ENCODE measurements at places on chromosomes 5 and 9.

DNA sequence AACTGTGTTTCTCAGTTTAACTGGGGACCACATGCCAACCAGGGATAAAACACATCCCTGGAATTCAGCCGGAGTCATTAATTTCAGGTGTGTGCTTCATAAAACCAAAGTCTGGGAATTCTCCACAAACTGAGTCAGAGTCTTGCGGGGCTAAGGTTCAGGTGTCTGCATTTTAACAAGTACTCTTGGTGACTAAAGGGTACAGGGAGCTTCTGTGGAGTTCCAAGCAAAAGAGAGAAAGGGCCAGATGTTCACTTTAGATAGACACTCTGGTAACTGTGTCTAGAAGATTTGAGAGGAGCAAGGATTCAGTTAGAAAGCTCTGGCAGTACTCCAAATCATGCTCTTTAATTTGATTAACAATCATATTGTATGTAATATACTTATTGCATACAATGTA lies 4.0 kb downstream of the NADK2 start:
- no peak for DNase-seq

GRCh38 chr9:70789086-70789485 lies 332.3 kb downstream of the TRPM3 start:
- no peak for DNase-seq

- DNase-seq = no peak
Measured at GRCh38 chr5:35656721-35657120, 39.1 kb downstream of the SPEF2 start.

GRCh38 chr9:74645007-74645639 lies 148.0 kb downstream of the RORB start:
- no peak for DNase-seq

DNA sequence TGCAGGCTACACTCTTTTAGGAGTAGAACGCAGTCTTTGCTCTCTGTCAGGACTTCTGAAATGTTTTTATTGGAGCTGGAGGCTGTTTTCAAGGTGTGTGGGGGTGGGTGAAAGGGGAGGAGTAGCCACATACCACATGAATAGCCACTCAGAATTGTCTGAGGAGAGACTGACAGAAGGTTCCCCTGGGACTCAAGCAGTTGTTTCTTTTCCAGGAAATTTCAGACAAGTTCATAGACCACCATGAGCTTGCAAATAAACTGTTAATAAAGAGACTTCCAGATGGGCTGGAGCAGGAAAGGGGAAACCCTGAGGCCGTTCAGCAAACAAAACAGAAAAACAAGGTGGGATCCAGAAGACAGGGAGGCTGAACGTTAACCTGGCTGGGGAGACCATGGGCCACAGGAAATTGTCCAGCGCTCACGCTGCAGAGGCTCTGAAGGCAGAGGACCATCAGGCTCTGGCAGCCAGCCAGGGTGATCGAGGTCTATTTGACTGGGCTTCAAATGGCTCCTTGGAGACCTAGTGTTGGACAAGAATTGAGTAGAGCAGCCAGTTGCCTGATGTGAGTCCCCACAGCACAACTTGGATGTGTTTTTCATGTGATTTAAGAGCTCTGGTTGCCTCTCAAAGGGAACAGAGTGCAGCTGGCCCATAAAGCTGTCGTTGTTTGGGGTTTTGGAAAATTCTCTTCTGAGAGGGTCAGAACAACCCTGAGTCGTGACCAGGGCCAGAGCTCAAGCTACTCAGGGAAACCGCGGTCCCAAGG lies 159.2 kb upstream of the RAI14 start:
- DNase-seq = no peak

GRCh38 chr5:179605026-179605833 lies 18.2 kb downstream of the HNRNPH1 start:
- DNase-seq = no peak

- no peak for DNase-seq
Measured at GRCh38 chr9:18531136-18532065, 57.4 kb downstream of the ADAMTSL1 start.

- no peak for DNase-seq
Measured at GRCh38 chr5:26388976-26389375, 649.4 kb downstream of the CDH9 start.

DNA sequence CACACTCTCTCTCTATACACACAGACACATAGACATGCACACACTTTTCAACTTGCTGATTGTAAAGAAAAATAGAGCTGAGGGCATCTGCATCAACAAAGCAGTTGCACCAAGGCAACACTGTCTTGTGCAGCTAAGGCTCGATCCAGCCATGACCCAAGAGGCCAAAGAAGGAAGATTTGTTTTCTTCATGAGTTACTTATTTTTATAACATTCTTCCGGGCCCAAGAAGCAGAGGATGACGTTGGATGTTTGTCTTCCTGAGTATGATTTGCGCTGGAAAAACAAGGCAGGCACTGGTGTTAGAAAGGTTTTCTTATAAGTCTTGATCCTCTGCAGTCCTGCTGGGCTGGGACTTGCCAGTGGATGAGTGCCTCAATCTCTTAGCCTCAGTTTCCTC lies 344.1 kb downstream of the ADAMTS6 start:
- no peak for DNase-seq

- no peak for DNase-seq
Measured at GRCh38 chr5:143403334-143403592, 223 bp downstream of the NR3C1 start.

DNA sequence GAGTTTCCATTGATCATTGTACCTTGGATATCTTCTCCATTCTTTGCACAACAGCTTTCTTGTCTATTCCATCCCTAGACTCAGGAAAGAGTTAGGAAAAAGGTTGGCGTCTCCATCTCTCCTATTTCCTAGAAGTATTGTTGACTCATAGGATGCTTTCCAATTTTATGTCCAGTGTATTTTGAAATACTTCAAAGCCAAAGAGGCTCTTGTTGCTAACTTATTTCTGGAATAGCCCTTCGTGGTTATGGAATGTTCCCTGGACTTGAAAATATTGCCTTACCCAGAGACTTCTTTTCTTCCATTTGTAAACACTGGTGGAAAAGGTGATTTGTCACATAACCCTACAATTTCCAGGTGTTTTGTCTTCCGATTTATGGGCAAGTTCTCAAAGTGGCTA lies 402.3 kb upstream of the ZNF608 start:
- no peak for DNase-seq

- no peak for DNase-seq
Measured at GRCh38 chr5:164361986-164362385, 856.6 kb downstream of the MAT2B start.

DNA sequence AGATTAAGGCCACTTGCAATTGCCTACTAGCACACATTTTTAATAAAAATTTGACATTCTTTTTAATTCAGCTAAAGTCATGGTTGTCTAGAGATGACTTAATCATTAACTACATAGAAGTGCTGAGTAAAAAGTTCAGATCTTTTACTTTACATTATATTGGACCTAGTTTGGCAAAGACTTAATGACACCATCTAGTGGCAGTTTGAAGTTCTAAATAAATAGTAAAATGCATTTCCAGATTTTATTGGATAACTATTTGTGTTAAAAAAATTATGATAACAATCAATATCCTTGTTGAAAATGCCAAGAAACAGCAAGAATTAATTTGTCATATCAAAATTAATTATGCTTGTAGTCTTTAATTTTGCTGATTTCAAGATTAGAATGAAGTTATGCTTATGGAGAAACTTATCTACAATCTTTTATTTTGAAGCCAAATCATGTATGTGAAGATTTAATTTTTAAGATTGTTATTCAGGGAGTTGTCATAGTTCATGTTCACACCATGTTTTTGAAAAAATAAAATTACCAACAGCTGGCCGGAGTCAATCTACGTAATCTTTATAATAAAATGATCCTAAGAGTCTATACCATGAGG lies 69.6 kb upstream of the PJA2 start:
- no peak for DNase-seq

DNA sequence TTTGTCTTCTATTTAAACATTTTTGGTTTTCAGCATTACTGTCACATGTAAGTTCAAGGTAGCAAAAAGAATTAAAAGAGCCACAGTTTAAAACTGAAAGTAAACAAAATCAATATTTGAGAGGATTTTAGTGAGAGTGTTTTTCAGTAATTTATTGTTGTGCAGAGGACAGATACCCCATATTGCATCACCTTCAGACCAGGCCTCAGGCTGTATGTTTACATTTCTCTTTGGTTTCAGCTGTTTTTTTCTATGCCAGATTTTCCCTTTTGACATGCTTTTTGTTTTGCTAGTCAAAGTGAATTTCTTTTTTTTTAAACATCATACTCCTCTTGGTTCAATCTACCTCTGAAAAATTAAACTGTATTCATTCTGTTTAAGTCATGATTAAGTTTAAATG lies 47.2 kb downstream of the MAST4 start:
- no peak for DNase-seq

DNA sequence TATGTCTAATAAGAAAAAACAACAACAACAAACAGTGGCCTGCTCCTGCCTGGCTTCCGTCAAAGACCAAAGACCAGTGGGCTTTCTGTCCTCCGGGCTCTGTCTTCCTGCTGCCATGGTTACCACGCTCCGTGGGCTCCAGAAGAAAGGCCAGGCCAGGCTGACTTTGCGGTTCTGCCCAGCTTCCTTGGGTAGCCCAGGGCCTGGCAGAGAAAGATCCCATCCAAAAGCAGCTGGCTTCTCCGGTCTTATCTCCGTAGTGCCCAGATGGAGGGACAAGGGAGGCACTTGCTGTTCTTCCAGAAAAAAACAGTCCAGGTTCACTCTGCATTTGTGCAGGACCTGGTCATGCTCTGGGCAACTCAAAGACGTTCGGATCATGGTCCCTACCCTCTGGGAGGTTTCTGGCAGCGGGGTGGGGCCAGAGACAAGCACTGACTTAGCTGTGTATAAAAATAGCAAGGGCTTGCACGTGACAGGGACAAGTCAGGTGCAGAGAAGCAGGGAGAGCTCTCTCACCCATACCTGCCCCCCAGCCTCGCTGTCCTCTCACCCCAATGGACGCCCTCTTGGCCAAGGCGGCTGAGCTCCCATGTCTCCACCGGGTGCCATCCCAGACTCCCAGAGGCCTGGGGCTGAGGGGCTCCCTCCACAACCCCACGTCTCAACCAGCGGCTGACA lies 212.2 kb downstream of the C9orf50 start:
- no peak for DNase-seq
